Suprapubic skin (tissue), 4 donors: ENCODE measurements at places on chromosomes 7 and 10.

- no peak for DNase-seq
These were observed 165.3 kb downstream of the USP6NL start for GRCh38 chr10:11446133-11446532.

DNA sequence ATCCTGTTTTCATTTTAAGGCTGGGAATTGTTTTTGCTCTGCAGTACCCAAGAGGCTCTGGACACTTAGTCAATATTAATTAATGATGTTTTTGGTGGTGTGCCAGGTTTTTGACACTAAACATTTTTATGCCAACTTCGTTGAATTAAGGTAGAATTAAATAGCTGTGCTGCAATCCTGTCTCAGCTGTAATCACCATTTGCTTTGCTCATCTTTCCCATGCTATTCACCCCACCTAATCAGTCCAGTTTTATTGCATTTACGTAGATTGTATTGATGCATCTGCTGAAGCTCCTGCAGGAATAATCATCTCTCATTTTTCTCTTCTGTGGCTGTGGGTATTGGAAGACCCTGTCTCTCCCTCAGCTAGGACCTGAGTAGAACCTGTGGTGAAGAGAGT is 52.6 kb upstream of the TRUB1 start:
- no peak for DNase-seq

GRCh38 chr10:122244001-122244975 is 26.8 kb upstream of the BTBD16 start:
- DNase-seq, result no peak

DNA sequence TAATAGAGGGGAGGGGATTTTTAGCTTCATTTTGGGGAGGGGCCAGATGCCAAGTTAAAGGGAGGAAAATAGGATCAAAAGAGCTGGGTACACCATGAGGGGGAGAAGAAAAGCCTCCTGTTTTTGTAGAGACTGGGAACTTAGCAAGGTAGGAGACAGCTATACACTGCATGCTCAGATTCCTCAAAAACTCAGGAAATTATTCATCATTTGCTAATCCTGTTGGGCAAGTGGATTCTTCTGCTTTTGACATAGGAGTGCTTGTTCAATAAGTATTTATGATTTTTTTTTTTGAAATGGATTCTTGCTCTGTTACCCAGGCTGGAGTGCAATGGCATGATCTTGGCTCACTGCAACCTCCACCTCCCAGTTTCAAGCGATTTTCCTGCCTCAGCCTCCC is 73.4 kb downstream of the LYZL2 start:
- no peak for DNase-seq

DNA sequence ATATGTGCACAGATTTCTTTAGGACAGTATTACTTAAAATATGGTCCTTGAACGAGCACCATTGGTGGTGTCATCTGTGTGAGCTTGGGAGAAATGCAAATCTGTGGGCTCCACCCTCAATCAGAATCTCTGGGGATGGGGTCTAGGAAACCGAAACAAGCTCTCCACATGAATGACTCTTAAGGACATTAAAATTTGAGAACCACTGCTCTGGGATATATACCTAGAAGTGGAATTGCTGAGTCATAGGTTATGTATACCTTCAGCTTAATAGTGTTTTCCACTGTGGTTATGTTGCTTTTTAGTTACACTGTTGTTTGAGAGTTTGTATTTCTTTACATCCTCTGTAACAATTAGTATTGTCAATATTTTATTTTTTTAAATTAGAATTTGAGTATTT is 24.0 kb downstream of the ZNRF2 start:
- DNase-seq, result no peak

- no peak for DNase-seq
These were observed 37.1 kb downstream of the CPXM2 start for GRCh38 chr10:123854498-123854897.

- no peak for DNase-seq
These were observed 116.6 kb upstream of the PALS2 start for GRCh38 chr7:24456526-24457218.

GRCh38 chr10:29699621-29700020 is 64.8 kb upstream of the SVIL start:
- DNase-seq, result no peak

DNA sequence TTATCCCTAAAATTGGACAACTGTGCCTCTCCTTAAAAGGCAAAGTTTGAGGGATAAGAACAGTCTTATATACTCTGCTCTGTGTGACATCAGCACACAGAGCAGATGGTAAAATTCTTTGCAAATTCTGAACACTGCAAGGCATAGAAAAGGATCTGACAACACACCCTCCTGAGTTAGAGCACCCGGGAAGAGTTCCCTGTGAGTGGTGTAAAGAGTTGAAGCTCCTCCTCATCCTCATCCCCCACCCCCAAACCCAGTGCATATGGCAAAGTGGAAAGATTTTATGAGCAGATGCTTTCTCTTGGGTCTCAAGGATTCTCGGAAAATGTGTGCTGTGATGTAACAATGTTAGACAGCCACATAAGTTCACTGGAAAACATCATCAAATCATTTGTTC is 40.0 kb upstream of the DGKI start:
- no peak for DNase-seq

- DNase-seq, result no peak
These were observed 139.1 kb upstream of the SORCS3 start for GRCh38 chr10:104501864-104502579.

DNA sequence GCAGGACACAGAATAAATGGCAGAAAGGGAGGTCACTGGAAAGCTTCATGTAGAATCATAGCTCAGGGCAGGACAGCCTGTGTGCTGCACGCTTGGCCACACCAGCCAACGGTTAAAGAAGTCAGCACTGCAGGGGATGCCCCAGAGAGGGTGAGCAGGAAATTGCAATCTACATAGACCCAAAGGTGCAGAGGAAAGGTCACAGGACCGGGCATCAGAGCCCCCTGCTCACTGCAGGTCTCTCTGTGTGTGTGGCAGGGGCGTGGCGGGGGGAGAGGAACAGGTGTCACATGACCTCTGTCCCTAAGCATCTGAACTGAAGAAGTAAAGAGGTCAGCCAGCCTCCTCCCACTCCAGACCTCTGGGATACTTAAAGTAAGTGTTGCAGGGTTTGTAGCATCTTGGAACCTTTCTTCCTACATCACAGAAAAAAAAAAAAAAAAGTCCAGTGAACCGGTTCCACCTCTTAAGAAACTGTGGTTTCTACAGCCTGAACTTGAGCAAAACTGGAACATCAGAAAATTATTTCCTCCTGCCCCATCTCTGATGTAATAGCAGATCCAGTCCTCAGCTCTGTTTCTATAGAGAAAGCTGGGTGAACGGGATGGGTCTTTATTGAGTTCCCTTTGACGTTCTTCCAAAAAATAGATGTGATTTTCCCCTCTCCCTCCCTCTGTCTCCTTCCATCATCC is 64.3 kb downstream of the RGS10 start:
- no peak for DNase-seq

DNA sequence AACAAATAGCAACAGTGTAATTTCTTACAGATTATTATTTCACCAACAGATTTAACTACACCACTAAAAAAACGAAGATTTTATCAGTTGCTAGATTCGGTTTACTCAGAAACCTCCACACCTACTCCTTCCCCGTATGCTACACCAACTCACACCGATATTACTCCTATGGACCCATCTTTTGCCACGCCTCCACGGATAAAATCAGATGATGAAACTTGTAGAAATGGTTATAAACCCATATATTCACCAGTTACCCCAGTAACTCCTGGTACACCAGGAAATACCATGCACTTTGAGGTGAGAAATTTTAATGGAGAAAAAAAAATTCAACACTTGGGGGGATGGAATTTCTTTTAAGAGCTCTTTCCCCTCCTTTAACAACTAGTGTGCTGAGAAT is 92.5 kb downstream of the KMT2E start:
- DNase-seq, result no peak

GRCh38 chr7:91323626-91324158 is 59.5 kb downstream of the FZD1 start:
- DNase-seq, result no peak

DNA sequence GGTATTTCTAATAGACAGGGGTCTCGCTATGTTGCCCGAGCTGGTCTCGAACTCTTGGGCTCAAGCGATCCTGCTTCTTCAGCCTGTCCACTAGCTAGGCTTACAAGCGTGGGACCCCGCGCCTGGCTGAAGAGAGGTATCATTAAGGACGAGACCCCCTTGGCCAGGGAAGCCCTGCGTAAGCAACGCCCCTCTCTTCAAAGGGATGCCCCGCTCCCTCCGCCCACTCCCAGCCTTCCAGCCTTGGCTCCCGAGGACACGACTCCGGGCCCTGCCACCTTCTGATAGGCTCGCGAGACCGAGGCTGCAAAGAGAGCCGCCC is 220 bp upstream of the ZKSCAN5 start:
- DNase-seq, result peak; percentile 99

GRCh38 chr10:110504111-110504735 is 6.5 kb downstream of the DUSP5 start:
- DNase-seq, result peak; percentile 69

DNA sequence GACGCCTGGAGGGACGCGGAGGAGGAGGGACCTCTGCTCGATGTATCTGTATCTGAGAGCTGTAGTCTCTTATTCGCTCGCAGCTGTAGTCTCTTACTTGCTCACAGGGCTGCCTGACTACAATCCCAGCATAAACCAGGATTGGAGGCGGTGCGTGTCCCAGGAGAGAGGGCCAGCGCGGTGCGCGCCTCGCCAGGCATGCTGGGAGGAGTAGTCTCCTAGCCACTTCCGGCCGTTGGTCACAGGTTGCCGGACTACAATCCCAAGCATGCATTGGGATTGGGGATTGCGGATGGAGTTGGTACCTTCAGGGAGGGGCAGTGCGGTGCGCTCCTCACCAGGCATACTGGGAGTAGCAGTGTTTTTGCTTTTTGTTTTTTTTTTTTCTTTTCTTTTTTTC is 421.7 kb upstream of the NUPR2 start:
- no peak for DNase-seq

GRCh38 chr7:74324531-74325209 is 35.5 kb downstream of the CLIP2 start:
- DNase-seq, result no peak

DNA sequence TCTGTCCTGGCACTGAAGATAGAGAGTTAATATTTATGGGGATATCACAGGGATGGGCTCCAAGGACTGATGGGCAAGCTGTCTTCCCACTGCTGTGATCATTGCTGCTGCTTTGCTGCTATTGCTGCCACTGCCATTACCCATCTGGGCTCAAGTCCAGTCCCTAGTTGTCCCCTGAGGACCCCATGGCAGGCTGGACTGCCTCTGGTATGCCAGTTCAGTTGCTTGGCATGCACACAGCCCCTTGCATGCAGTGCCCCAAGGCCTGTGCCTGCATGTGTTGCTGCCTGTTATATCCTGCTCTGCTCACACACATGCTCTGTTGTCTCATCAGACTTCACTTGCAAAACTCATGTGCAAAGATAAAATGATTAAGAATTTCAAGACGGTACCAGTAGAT is 109.5 kb downstream of the ADRA2A start:
- DNase-seq, result no peak

DNA sequence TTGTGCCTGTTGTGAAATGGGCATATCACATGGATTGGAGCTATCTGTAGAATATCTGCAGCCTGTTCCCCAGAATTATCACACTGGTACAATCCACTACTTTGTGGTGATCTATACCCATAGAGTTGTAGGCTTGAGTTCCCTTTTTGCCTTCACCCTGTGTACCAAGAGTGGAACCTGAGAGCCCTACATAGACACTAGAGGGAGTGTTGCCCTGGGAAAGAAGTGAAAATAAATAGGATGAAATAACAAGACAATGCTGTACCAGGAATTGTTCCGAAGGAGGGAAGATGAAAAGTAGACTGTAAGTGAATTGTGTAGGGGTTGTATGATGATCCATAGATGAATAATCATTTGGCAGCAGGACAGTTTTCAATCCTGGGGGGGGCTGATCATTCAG is 9.0 kb downstream of the SORCS3 start:
- no peak for DNase-seq

- DNase-seq, result no peak
These were observed 3.5 kb downstream of the SP8 start for GRCh38 chr7:20783125-20783699.

DNA sequence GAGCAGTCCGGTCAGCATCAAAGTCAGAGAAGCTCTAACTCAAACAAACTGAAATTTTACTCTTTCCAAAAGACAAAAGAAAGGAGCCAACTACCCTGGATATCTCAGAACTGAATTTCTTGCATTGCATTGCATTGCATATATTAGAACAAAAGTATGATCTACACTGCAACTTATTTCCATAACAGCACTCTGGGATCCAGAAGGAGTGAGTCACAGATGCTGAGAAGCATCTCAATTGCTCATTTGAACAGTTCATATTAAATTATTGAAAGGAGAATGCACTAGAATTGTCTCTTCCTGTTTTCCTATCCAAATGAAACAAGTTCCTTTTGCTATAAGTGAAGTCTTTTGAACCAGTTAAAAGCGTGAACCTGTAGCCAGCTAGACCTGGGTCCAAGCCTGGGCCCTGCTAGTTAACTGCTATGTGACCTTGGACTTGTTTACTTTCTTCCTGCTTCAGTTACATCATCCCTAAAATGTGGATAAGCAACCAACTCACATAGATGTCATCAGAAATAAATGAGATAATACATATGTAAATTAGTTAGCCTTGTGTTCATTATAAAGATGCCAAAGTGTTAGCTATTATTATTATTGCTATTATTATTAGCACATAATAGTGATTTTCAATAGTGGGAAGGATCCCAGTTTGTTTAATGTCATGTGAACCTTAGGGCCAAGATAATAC is 184.1 kb downstream of the CREB5 start:
- DNase-seq, result no peak

DNA sequence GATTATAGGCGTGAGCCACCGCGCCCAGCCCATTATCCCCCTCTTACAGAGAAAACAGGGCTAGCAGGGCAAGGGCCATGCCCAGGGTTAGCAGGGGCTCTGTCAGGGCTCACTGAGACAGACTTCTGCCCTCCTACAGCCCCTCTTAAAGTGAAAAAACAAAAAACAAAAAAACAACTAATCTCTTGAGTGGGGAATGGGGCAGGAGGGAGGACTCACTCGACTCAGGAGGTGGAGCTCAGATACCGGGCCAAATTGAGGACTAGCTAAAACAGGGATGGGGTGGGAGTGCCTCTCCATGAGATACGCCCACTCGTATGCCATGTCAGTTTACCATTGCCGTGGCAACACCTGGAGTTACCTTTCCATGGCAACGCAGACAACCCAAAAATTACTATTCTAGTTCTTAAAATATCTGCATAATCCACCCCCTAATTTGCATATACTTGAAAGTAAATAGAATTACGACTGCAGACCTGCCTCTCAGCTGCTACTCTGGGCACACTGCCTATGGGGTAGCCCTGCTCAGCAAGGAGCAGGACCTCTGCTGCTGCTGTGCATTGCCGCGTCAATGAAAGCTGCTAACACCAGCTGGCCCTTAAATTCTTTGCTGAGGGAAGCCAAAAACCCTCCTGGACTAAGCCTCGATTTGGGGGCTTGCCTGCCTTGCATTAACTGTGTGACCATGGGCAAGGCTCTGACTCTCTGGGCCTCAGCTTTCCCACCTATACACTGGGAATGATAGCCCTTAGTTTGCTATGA is 13.4 kb downstream of the SSC4D start:
- DNase-seq, result no peak
